ENCODE measurements at places on chromosomes 2 and 18.

DNA sequence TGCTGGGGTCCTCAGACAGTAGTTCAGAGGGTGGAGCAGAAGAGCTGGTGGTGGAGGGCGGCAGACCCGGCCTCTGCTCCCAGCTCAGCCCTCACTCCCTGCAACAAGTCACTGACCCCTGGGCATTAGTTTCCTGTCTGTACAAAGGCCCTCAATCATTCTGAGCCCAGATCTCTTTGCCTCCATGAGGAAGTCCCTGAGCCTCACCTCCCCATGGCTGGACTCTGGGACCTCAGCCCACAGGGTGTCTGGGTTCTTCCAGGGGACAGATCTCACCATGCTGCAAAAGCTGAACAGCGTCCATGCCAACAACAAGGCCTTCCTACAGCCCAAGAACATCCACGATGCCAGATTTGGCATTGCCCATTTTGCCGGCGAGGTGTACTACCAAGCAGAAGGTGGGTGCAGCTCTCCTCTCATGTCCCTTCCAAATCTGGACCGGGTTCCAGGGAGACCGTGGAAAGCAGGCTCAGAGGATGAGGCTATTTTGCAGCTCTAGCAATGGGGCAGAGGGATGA, 49.1 kb downstream of the MYO7B start:
- peak; percentile 56 for DNase-seq

GRCh38 chr2:113768770-113769169, 12.3 kb upstream of the SLC35F5 start:
- DNase-seq, result no peak

- DNase-seq, result no peak
These were observed 19.1 kb downstream of the SEPTIN2 start for GRCh38 chr2:241334813-241335212.

- no peak for DNase-seq
These were observed at the start of gene MGAT5 for GRCh38 chr2:134253804-134254203. MGAT5 (plus strand) TSS chr2:134254072; CDS start chr2:134254404, 332 bp downstream.

Measured in osteoblast (primary cell).